ENCODE measurements at places on chromosomes 13 and 19.

- no peak for DNase-seq
Observed at GRCh38 chr19:22438011-22438410, 15.9 kb upstream of the ZNF98 start.

GRCh38 chr19:44872661-44873060, 18.4 kb upstream of the TOMM40 start:
- no peak for DNase-seq

- no peak for DNase-seq
Observed at GRCh38 chr13:45575830-45576180, 39.7 kb downstream of the ERICH6B start.

DNA sequence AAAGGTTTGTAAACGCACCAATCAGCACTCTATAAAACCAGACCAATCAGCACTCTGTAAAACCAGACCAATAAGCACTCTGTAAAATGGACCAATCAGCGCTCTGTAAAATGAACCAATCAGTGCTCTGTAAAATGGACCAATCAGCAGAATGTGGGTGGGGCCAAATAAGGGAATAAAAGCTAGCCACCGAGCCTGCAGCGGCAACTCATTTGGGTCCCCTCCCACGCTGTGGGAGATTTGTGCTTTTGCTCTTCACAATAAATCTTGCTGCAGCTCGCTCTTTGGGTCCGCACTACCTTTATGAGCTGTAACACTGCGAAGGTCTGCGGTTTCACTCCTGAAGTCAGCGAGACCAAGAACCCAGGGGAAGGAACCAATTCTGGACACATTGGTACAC, 28.0 kb downstream of the ZNF175 start:
- no peak for DNase-seq

DNA sequence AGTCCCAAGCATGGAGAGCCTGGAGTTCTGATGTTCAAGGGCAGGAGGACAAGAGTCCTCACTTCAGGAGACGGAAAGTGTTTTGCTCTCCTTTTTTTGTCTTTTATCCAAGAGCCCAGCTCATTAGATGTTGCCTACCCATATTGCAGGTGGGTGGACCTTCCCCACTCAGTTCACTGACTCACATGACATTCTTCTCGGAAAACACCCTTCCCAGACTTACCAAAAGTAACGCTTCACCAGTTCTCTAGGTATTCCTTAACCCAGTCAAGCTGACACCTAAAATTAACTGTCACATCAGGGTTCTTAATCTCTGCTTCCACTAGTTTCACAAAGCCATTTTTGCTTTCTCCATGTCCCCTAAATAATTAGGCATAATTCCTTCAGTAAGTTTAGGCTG, 2215.4 kb upstream of the PCDH20 start:
- DNase-seq = no peak

GRCh38 chr19:5966215-5966614, 11.7 kb downstream of the RANBP3 start:
- DNase-seq = no peak

GRCh38 chr13:50403311-50403710, 388.1 kb downstream of the KCNRG start:
- DNase-seq = no peak

DNA sequence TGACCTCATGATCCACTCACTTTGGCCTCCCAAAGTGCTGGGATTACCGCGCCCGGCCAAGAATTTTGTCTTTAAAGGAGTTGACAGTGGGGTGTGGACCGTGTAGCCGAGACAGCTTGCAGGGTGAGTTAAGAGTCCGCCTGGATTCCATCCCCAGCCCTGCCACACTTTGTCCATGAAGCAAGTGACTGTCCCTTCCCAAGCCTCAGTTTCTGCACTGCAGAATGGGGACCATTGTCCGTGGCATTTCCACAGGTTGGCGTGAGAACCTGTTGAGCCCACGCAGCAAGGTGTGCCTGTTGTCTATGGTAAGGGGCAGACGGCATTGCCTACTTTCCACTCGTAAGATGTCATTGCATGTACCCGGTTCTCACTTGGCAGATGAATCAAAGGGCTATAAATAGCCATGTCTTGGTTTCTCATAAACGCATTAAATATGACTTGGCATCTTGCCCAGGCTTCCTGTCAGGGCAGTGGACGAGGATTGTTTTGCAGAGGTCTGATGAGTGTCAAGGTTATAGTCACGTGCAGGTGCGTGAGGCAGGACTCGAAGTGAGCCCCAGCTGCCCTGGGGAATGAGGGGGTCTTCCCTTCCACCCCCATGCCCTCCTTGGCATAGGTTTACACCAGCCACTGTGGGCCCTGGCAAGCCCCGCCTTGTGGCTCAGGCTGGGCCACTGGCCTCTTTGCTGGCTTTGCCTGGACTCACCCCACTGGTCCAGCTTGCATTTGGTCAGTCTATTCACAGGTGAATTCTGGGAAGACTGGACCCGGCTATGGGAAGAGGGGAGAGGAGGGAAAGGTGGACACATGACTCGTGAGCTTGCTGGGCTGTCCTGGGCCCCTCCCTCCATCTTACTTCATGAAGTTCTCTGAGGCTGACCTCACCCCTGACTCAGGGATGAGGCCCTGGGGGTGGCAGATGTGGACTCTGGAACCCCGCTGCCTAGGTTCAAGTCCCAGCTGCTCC, 14.6 kb downstream of the FAM187B start:
- peak; percentile 22 for DNase-seq
